ENCODE measurements at places on chromosomes 6 and 20.

DNA sequence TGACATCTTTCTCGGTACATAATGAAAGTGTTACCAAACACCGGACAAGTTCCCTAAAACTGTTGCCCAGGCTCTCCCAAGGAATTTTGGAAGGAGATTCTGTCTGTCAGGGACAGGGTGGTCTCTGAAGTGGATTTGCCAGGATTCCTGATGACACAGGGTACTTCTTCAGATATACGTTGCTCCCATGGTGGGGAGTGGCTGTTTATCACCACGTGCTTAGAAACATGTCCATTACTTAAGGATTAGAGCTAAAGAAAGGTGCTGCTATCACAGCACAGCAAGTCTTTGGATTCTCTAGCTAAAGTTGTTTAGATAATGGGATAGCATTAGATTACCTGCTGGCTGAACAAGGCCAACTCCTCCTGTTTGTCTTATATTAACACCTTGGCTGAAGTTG lies 6.3 kb downstream of the SPINT3 start:
- no peak for DNase-seq

- DNase-seq = no peak
Measured at GRCh38 chr6:47879015-47879414, 97.2 kb downstream of the OPN5 start.

GRCh38 chr6:115969930-115970273 lies 90.8 kb downstream of the FRK start:
- no peak for DNase-seq

DNA sequence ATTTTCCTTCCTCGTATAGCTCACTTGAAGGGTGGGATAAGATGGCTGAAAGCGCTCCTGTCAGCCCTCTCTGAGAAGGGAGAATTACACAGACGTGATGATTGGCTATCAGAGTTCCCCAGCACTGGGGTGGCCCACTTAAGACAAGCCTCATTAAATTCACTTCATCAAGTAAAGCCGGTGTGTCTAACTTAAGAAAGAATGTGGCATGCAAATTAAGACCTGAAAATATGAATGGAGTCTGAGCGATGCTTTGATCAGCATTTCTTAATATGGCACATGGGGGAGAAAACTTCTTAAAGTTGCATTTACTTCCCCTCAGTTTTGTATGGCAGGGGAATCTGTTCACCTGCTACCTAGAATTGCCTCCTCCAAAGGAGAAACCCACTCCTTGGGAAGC lies 369.3 kb downstream of the FARS2 start:
- DNase-seq = no peak

GRCh38 chr6:111724505-111724904 lies 118.8 kb upstream of the TRAF3IP2 start:
- no peak for DNase-seq

DNA sequence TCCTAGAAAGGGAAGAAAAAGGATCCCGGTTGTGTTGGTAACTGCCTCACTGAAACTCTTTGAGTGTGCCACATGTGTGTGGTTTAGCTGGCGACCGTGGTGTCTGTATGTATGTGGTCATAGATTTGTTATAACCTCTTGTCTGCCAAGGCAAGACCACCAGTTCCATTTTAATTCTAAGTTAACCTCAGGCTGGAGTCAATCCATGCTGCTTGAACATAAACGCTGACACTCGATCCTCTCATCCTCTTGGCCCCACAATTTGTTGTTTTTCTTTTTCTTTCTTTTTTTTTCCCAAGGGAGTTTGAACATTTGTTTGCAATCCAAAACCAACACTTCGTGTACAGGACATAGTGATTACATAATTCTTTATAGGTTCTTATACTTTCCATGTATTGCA lies 318.9 kb upstream of the JAG1 start:
- no peak for DNase-seq

- no peak for DNase-seq
Measured at GRCh38 chr6:19368511-19368910, 468.7 kb upstream of the ID4 start.

DNA sequence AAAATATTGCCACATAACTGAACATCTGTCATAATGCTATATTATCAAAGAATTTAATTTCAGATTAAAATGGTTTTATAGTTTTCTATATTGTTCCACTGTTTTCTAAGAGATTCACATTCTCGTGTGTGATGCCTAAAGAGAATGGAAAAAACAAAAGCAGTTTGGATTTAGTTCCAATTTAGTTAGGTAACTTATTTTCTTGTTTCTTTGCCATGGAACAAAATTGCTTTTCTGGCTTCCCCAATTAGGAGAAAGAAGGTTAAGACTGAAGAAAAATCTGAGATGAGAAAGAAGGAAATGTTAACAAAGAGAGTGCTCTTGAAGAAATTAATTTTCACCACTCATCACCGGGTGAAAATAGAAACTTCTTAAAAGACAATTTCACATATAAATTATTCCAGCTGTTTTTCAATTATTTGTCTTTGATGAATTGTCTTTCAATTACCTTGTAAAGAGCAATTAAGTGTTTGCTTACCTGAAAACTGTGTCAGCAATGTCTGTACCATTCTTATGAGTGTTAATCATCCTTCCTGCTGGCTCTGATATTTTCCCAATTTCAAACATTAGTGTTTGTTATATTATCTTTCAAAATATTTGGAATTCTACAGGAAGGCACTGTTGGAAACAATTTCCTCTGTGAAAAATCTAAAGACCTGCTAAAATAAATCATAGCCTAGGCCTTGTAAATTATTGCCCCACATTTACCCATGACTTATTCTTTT lies 19.5 kb downstream of the PHACTR2 start:
- DNase-seq = no peak

- no peak for DNase-seq
Measured at GRCh38 chr6:4693173-4693970, 82.8 kb upstream of the CDYL start.

DNA sequence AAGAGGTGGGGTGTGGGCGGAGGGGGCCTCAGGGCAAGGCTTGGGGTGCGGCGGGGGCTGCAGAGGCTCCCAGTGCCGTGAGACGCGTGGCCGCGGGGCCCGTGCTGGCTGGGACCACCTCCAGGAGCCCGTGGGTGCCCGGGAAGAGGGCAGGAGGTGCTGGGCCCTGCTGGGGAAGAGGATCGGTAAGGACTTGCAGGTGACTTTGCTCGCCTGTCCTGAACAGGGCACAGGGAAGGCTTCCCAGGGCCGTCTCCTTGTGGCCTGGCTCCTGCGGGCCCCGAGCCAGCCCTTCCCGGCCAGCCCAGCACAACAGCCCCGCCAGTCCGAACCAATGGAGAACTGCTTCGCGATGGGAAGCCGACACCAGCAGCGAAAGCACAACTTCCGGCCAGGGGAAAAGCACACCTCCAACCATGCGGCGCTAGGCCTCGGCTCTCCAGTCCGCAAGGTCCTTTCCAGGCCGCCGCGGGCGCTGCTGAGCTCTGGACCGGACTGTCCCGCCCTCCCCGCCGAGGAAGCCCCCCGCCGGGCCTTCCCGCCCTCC lies 32.3 kb downstream of the IRF4 start:
- no peak for DNase-seq

DNA sequence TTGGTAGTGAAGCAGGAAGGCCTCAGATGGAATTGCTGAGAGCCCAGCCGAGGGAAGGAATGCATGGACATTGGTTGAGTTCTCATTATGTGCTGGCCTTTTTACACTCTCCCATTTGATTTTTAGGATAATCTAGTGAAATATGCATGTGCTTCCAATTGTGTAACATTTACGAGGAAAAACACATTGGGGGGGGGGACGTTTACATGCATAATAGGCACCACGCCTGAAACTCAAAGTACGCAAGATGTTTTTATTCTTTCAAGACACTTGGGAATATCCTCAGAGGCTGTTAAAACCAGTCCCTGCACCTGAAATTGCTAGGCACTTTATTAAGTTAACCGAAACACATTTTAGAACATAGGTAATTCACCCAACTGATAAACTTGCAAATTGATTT lies 118.5 kb upstream of the CDH4 start:
- no peak for DNase-seq
